ENCODE measurements at places on chromosomes 11 and 22.
A peak's percentile ranks its signal among the peaks of the same experiment; 100 is the strongest.

DNA sequence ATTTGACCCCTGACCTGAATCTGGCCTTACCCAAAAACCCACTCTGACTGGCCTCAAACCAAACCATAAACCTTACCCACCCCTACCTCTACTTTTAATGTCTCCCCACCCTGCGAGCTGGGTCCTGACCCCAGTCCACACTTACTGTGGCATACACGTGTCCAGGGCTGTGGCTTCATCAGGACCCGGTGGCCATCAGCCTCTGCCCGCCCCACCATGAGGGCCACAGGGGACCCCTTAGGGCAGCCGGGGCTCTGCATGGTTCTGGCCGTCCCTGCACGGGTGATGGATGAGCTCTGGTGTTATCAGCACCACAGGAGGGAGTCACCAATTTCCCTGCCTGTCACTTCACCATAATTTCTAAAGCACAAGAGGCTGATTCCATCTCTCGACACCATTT is 87.5 kb upstream of the LMO1 start:
- DNase-seq, result no peak

- no peak for DNase-seq
Measured at GRCh38 chr11:637593-638521, 788 bp downstream of the DRD4 start.

- peak; percentile 46 for DNase-seq
Measured at GRCh38 chr22:29994943-29995342, 85.3 kb upstream of the HORMAD2 start.

DNA sequence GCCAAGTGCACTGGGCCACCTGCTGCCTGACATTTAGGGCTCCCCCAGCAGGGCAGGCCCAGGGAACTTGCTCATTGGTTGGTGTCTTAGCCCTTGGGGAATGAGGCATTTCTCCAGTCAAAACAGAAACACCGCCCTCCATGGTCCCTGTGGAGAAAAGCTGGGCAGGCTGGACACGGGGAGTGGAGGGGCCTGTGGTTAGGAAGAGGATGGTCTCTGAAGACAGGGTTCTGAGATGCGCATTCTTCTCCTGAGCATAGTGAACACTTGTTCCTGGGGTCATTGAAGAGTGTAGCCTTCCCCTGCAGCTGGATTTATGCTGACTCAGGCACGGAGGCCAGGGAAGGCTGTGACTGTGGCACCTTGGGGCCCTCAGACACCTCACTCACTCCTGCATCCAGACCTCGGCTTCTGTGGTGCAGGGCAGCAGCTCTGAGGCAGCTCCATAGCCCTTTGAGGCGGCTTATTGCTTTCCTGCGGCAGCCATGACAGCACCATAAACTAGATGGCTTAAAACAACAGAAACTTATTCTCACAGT is 8.2 kb downstream of the TSPAN18 start:
- DNase-seq, result no peak

DNA sequence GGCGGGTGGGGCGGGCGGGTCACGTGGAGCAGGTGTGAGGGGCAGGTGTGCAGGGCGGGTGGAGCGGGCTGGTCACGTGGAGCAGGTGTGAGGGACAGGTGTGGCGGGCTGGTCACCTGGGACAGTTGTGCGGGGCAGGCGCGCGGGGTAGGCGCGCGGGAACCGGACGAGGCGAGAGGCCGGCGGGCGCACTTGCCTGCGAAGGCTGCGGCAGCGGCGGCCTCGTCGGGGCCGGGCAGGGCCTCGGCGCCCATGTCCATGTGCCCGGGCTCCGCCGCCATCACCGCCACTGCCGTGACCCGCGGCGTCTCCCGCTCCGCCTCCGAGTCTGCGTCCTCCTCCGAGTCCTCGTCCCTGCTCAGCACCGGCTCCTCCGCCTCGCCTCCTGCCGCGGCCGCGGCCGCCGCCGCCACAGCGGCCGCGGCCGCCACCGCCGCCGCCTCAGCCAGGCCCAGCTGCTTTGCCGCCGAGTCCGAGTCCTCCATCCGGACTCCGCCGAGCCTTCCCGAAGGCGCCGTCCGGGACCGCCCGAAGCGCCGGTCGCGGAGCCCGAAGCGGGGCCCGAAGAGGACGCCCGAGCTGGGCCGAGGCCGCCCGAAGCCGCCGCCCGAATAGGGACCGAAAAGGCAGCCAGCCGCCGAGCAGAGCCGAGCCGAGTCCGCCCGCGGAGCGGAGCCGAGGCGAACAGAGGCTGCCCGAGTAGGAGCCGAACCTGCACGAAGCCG is at the start of gene DEAF1:
DEAF1 (minus strand) TSS at position 660 of the 725 bp plus-strand sequence; CDS start at position 485, 175 bp downstream.
- peak; percentile 97 for DNase-seq

DNA sequence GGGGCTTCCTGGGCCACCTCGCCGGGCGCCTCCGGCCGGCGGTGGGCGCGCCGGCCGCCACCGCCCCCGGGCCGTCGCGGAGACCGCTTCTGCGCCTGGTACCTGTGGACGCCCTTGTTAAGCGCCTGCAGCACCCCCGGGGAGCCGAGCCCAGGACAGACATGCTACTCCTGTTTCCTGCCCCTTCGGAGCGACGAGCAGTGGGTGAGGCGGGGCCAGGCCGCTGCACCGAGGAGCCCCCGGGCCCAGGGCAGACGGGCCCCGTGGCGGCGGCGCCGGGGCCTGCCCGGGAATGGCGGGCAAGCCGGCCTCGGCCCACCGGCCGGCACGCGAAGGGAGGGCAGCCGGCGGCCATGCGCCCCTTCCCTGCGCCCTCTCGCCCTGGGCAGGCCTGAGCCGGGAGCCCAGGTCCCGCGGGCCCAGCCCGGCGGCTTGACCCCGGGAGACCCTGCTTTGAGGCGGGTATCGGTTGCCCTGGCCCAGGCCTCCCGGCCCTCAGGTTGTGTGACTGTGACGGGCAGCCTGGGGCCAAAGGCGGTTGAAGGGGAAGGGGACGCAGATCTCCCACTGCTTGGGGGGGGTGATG is 789 bp upstream of the KDM2A start:
- peak; percentile 34 for DNase-seq

Measured in EL (cell line).